Stimulated activated CD8-positive, alpha-beta memory T cell treated with anti-CD3 and anti-CD28 coated beads, Interleukin-4, amount 100 ng/mL, for 1 hour (primary cell): ENCODE measurements at places on chromosomes 12 and 14.
A peak's percentile ranks its signal among the peaks of the same experiment; 100 is the strongest.

DNA sequence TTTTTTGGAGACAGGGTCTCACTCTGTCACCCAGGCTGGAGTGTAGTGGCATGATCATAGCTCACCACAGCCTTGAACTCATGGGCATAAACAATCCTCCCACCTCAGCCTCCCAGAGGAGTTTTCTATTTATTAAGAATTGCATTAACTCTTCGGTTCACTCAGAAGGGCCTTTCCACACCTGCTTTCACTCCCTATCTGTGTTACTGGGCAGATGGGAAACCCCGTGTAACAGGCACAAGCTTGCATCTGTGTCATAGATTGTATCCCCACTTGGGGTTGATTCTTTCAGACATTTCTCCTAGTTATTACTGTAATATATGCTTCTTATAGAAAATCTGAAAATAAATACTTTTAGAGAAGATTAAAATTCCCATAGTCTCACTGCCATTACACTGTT lies 38.7 kb downstream of the STX2 start:
- DNase-seq, result no peak

- no peak for DNase-seq
Observed at GRCh38 chr14:50943261-50943942, 881 bp downstream of the PYGL start.

DNA sequence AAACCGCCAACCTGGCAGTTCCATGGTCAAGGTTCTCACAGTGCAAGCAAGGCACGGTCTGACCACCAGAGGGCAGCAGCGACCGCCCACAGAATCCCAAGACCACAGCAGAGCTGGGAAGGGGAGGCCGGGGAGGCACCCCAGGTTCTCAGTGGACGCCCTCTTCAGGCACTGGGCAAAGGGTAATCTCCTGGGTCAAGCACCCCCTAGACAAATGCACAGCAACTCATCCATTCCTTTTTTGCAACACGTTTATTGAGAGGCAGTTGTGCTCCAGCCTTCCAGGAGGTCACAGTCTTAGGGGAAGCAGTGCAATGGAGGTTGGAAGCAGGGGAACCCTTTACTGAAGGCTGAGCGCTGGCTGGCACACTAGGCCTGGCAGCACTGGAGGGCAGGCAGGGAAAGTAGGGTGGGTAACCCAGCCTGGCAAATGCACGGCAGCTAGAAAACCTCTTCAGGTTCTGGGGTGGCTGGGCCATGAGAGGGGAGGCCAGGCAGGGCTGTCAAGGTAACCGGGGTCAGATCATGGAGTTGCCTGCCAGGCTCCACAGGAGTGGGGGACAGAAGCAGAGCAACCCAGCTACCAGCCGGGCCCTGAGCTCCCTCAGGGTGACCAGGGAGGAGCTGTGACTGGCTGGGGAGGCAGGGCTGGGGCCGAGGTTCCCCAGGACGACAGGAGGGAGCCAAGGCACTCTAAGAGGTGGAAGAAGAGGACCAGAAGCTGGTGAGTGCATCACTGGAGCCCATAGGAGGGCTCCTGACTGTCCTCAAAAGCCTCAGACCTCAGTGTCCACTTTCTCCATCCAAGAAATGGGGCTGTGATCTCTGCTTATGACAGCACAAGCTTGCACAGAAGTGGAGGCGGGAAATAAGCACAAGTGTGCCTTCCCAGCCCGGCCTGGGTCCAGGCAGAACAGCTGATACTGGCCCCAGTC lies 1.8 kb upstream of the RHOF start:
- DNase-seq, result peak; percentile 75

DNA sequence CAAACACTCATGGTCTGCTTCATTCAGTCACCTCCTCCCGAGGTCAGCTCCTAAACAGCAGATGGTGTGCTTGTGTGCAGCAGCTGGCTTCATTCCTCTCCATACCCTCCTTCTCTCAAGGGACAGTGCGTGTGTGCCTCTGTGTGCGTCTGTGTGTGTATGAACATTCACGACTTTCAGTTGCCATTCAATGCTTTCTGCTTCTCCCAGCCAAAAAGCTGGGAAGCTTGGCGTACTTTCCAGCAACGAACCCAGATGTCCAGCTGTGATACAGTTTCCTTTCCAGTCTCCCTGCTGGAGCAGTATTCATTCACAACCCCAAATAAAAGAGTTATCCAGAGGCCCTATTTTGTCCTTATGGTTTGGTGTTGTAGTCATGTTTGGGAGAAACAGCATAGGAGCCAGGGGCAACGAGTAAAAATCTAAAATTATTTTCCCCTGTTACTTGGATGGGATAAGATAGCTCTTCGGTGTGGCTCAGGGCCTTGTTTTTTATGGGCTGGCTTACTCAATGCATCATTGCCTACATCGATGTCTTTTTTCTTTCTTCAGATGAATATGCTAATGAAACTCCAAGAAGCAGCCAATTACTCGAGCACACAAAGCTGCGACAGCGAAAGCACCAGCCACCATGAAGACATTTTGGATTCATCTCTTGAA lies 379.3 kb downstream of the NAV3 start:
- no peak for DNase-seq

DNA sequence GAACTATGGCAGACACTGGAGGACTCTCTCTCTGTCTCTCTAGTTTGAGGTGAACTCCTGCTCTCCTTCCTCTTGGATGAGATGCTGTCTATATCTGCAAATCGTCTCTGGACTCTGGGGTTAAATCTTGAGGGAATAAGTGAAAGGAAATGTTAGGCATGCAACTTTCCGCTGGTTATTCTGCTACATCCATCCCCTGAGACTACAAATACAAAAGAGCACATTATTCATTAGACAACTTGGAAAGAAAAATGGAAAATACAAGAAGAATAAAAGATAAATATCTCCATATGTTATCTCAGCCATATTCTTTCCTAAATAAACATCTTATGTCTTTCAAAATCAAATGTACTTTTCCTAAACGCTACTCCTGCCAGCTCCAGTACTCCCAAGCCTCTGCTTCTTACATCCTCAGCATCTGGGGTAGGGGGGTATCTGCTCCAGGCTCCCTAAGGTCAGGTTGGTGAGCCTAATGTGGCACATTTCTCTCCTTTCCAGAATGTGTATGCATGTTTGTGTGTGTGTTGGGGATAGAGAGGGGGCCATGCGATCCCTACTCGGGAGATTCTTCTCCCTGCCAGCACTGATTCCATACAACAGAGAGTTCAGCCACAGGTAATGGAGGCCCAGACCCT lies 102.9 kb upstream of the FSCB start:
- DNase-seq, result no peak

DNA sequence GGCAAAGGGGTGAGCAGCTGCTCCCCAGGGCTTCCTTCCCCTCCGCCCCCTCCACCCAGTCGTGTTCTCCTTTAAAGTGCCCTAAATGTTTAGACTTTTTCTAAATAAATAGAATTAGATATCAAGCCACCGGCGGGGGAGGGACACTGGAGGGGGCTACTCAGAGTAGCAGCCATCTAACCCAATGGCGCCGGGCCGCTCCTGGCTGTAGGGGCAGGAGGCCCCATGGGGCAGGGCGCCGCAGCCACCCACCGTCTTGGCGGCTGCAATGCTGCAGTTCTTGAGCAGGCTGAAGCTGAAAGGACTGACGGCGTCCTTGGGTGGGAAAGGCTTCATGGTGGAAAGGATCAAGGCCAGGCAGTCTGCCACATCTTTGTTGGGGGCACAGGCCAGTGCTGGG lies 13.1 kb downstream of the SLC39A5 start:
- no peak for DNase-seq

DNA sequence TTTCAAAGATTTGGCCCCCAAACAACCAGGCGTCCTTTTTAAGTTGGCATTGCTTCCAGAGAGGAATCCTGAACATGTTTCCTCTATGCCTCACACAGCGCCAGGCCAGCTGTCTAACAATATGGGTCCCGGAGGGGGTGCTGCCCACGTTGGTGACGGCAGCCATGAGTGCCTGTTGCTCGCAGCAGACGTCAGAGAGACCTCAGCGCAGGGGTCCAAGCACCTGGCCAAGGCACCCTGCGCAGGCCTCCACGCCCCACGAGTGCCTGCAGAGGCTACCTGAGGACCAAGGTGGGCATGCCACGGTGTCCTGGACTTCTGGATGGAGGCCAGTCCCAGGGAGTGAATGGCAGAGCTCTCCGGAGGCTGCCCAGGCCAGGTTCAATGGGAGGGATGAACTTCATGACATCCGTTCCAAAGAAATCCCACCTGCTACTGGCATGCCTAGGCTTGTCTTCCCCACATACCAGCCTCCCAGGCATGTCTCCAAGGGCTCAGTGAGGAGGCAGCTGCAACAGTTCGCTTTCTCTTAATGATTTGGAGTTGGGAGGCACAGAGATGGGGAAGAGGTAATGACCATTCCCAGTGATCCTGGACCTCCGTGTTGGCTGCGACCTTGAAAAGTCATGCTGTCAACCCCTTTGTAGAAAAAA lies 11.6 kb upstream of the FOXN3 start:
- no peak for DNase-seq

- no peak for DNase-seq
Observed at GRCh38 chr12:95533985-95534384, 17.3 kb downstream of the USP44 start.

DNA sequence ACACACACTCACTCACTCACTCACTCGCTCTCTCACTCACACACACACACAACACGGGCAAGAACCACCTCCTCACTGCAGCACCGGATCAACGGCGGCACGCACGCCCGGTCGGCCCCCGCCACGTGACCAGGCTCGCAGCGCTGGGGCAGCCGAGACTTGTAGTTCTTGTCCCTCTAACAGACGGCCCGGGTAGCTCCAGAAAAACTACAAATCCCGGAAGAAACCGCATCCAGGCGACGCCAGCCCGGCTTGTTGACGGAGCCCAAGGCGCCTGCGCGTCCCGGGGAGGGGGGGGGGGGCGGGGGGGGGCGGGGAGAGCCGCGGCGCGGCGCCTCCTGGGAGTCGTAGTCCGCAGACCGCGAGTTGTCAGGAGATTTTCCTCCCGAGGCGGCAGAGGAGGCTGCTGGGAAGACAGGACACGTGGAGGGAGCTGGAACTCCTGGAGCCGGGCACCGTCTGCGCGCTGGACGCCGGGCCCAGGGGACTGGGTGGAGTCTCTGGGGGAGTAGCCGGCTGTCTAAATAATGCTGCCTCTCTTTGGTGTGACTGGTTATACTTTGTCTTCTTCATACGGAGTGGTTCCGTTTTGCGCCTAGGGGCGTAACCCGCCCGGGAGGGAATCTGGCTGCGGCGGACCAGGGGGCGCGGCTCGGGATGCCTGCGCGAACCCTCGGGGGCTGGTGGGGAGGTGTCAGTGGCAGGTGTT lies at the start of gene MAX:
Gene MAX, minus strand, starts transcription at position 77 of the 709 bp plus-strand sequence. CDS start 178 bp downstream, outside the sequence.
- DNase-seq, result peak; percentile 88

- no peak for DNase-seq
Observed at GRCh38 chr12:124740691-124741137, 123.0 kb downstream of the SCARB1 start.

DNA sequence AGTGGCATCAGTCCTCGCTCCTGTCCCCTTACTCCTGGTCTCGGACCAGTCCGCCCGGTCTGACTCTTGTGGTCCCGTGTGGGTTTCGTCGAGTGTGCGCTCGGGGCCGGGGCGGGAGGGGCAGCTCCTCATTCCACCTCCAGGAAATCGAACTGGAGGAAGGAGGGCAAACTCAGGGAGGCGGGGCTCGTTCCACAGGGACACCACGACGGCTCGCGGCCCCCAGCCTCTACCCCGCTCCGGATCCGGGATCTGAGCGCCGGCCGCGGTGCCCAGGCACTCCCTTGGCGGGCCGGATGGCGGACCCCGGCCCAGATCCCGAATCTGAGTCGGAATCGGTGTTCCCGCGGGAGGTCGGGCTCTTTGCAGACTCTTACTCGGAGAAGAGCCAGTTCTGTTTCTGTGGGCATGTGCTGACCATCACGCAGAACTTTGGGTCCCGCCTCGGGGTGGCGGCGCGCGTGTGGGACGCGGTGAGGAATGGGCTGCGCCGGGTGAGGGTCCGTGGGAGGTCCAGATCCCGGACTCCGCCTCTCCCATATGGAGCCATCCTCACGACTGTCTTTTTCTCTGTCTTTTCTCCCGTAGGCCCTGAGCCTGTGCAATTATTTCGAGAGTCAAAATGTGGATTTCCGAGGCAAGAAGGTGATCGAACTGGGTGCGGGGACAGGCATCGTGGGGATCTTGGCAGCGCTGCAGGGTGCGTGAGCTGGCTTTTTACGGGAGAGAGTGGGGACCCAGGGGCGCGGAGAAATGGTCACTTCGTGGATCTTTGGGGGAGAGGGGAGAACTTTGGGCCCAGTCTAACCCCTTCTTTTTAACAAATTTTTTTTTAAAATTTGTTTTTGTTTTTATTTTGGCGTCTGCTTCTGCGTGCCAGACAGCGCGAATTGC lies at the start of gene EEF1AKMT3:
Gene EEF1AKMT3, plus strand, starts transcription at position 186 of the 894 bp plus-strand sequence. Its CDS starts 111 bp downstream, at position 297.
- no peak for DNase-seq

- no peak for DNase-seq
Observed at GRCh38 chr14:42140001-42140400, 533.3 kb downstream of the LRFN5 start.

DNA sequence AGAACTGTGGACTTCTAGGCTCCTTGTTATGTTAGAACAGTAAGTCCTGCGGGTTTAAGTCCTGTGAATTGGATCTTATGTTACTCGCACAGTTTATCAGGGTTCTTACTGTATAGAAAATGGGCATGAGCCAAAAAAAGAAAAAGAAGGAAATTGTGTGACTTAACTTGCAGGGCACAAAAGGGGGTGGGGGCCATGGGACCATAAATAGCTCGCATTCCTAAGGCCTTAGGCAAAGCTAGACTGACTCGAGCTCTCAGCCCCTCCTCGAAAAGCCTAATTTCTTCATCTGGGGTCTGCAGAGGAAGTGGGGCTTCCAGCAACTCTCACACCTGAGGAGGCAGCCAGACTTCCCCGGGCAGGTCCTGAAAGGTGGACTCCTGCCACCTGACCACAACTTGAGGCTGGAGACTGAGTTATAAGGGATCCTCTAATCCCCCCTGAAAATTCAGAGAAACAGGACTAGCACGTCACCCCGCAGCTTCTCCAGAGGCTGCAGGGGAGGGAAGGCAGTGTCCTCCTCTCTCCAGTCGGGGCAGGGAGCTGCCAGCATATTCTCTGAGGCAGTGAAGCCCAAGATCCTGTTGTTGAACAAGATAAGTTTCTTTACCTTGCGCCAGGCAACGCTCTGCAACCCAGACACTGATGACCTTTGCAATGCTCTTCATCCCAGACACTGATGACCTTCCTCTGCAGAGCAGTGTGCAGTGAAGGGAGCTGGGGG lies 280.5 kb downstream of the PCNX1 start:
- DNase-seq, result no peak

- no peak for DNase-seq
Observed at GRCh38 chr12:107238296-107238695, 144.9 kb upstream of the CRY1 start.

DNA sequence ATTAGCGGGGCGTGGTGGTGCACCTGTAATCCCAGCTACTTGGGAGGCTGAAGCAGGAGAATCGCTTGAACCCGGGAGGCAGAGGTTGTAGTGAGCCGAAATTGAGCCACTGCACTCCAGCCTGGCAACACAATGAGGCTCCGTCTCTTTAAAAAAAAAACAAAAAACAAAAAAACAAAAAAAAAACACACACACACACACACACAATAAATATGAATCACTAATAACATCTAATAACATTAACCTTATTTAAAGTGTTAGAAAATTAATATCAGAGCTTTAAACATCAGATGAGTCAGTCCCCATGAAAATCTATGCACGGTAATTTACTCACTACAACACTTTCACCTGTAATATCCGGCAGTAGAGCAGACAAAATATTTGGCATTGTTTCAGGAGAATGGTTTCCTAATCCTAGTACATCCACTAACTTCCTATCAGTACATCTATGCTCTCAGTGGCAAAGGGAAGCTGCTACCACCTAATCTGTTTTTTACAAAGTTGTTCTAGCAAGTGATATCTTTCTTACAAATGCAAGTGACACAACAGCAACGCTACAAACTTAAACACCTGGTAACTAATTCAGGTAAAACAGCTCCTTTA lies 36.2 kb downstream of the MED13L start:
- no peak for DNase-seq
